Head of caudate nucleus (tissue), 42 donors: ENCODE measurements at places on chromosomes 2 and 18.

- no peak for DNase-seq
Measured at GRCh38 chr2:10544252-10544651, 96.1 kb upstream of the ODC1 start.

- no peak for DNase-seq
Measured at GRCh38 chr2:7196883-7197282, 279.7 kb downstream of the RNF144A start.

GRCh38 chr2:97645112-97645694 lies 659 bp upstream of the COX5B start:
- no peak for DNase-seq

GRCh38 chr2:72394541-72395070 lies 246.9 kb upstream of the CYP26B1 start:
- no peak for DNase-seq

DNA sequence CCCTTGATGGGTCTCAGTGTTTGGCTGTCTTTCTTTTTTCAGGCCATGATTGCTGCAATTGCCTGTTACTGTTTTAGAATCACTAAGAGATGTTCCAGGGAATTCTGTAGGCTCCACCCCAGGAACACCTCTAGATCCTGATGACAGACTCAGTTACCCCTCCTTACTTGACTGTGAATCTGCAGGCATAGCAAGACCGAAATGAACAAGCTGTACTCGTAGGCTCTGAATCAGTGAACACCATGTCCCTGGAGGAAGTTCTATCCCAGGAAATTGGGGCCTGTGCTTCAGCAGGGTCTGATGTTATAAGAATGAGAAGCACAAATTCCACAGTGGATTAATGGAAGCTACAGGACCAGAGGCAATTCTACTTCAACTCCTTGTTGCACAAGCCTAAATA lies 148.6 kb downstream of the COPS8 start:
- DNase-seq = no peak

- DNase-seq = no peak
Measured at GRCh38 chr2:101502095-101502494, 27.2 kb upstream of the RFX8 start.

- DNase-seq = no peak
Measured at GRCh38 chr18:56298935-56299334, 339.5 kb downstream of the TXNL1 start.

GRCh38 chr2:172997031-172997430 lies 78.6 kb upstream of the MAP3K20 start:
- no peak for DNase-seq

GRCh38 chr18:853471-853870 lies 41.4 kb upstream of the YES1 start:
- DNase-seq = no peak

GRCh38 chr2:152402780-152403759 lies 68.1 kb downstream of the FMNL2 start:
- DNase-seq = no peak

- DNase-seq = no peak
Measured at GRCh38 chr2:177972782-177973181, 99.8 kb downstream of the PDE11A start.

DNA sequence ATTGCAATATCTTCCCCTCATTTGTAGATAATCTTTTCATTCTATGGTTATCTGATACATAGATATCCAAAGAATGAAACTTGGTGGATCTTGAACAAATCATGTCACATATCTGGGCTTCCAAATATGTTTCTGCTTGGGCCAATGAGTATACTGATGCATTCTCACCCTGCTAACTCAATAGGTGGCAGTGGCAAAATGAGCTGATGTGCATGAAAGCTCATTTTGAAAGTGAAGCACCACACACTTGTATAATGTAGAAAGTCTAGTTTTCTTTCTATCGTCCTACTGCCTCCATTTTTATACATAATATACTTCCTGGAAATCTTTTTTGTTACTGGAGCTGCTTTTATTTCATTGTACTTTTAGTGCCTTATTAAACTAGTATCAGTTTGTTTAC lies 208.2 kb downstream of the PRKCE start:
- DNase-seq = no peak

GRCh38 chr18:66048406-66048805 lies 297.6 kb downstream of the CDH7 start:
- no peak for DNase-seq

DNA sequence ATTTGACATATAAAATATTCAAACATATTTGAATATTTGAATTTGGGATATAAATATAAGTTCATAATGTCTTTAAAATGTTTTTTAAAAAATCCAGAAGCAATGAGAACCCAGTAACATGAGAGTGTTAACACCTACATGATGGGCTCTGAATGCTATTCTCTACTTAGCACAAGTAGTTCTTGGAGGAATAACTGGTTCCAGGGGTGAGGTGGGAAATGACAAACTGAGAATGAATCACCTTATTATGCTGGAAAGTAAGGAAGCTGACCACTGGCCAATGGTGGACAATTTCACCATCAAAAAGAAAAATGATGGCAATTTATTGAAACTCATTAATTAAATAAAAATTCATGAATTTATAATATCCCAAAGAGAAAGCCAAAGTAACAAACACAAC lies 79.6 kb upstream of the NABP1 start:
- no peak for DNase-seq
